ENCODE measurements at places on chromosomes 11 and 22.

- DNase-seq: no peak
Observed at GRCh38 chr11:29125606-29126005, 891.2 kb downstream of the KCNA4 start.

GRCh38 chr11:45224766-45225165 lies 61.4 kb downstream of the SYT13 start:
- no peak for DNase-seq

- DNase-seq: no peak
Observed at GRCh38 chr11:132901638-132902471, 630.4 kb downstream of the OPCML start.

- DNase-seq: no peak
Observed at GRCh38 chr11:128587415-128587814, at the start of gene ETS1. Gene ETS1, minus strand, starts transcription at chr11:128587558. Its CDS starts 14,428 bp downstream, at chr11:128573130.

DNA sequence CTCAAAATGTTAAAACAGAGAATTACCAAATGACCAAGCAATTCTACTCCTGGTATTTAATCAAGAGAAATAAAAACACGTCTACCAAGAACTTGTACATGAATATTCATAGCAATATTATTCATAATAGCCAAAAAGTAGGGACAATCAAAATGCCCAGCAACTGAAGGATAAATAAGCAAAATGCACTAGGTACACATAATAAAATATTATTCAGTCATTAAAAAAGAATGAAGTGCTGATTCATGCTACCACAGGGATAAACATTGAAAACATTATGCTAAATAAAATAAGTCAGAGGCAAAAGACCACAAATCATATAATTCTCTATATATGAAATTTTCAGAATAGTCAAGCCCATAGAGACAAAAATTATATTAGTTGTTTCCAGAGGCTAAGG lies 24.8 kb downstream of the ARHGAP32 start:
- no peak for DNase-seq

DNA sequence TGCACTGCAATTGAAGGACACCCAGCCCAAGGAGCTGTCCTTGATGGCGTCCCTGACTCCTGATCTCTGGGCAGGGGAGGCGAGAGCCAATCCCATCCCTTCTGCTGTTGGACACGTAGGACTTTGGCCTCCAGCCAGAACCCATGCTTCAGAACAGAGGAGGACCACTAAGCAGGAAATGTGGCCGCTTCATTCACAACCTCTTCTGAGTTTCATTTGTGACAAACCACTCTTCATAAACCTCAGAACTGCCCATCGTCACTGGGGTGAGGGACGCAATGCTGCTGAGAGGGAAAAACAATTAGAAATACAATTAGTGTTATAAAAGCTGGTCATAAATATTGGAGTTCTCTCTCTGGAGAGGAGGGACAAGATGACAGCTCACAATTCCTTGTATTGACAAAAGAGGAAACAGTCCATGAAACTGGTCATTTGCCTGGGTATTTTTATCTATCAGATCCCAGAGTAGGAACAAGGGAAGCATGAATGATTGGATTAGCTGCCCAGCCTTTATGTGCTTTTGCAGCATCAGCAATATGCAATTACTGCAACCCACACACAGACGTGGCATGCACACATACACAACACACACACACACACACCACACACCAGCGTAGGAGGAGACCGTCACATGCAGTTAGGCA lies 216.5 kb upstream of the CADM1 start:
- DNase-seq: no peak

DNA sequence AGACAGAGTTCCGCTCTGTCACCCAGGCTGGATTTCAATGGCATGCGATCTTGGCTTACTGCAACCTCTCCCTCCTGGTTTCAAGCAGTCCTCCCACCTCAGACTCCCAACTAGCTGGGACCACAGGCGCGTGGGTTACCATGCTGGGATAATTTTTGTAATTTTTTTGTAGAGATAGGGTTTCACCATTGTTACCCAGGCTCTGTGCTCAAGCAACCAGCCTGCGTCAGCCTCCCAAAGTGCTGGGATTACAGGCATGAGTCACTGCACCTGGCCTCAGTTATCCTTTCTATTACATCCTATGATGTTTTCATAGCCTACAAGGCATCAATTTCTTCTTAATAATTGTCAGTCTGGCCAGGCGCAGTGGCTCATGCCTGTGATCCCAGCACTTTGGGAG lies 36.5 kb downstream of the LRRC74B start:
- DNase-seq: no peak

GRCh38 chr22:48800036-48800885 lies 1027.4 kb downstream of the BRD1 start:
- DNase-seq: no peak

GRCh38 chr11:1041936-1042608 lies 5.6 kb upstream of the MUC6 start:
- DNase-seq: no peak

- no peak for DNase-seq
Observed at GRCh38 chr11:76656050-76656531, 14.5 kb downstream of the LRRC32 start.

GRCh38 chr22:37282385-37282677 lies at the start of gene CYTH4:
Gene CYTH4, plus strand, starts transcription at chr22:37282508. Its CDS starts 62 bp downstream, at chr22:37282570.
- peak; percentile 61 for DNase-seq

DNA sequence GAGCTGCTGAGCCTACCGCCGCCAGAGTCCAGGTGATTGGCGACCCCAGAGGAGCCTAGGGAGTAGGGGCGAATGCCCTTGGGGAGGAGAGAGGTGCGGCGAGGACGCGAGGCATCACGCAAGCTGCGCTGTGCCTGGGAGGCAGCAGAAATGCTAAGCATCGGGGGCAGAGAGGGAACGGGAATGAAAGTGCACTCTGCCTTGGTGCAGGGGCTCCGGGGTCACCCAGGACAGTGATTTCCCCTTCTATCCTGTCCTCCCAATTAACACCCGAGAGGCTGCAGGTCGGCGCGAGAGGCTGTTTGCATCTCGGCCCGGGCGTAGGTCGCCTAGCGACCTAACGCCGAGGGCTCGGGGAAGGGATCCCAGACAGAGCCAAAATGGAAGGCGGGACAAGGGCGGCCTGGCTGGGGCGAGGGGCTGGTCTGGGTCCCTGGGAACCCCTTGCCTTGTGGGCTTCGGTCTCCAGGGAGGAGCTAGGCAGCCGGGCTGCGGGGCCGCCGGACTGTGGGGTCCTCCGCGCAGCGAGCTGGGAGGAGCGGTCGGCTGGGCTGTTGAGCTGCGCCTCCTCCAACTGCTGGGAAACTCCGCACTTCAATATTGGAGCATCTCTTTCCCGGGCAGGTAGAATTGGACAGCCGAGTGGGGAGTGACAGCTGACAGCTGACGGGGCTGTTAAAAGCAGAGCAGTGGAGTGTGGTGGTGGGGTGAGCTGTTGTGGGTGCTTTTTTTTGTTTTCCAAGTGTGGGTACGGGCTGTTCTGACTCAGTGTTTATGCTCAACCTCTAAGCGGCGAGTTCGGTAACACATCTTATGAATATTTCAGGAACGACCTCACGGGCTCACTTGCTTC lies 657 bp downstream of the ELMOD1 start:
- DNase-seq: no peak

GRCh38 chr11:17267576-17267975 lies 9.0 kb upstream of the NUCB2 start:
- no peak for DNase-seq

GRCh38 chr22:24153353-24153752 lies 27.9 kb upstream of the SUSD2 start:
- peak; percentile 11 for DNase-seq

- no peak for DNase-seq
Observed at GRCh38 chr11:134642206-134642605, 230.2 kb upstream of the B3GAT1 start.

DNA sequence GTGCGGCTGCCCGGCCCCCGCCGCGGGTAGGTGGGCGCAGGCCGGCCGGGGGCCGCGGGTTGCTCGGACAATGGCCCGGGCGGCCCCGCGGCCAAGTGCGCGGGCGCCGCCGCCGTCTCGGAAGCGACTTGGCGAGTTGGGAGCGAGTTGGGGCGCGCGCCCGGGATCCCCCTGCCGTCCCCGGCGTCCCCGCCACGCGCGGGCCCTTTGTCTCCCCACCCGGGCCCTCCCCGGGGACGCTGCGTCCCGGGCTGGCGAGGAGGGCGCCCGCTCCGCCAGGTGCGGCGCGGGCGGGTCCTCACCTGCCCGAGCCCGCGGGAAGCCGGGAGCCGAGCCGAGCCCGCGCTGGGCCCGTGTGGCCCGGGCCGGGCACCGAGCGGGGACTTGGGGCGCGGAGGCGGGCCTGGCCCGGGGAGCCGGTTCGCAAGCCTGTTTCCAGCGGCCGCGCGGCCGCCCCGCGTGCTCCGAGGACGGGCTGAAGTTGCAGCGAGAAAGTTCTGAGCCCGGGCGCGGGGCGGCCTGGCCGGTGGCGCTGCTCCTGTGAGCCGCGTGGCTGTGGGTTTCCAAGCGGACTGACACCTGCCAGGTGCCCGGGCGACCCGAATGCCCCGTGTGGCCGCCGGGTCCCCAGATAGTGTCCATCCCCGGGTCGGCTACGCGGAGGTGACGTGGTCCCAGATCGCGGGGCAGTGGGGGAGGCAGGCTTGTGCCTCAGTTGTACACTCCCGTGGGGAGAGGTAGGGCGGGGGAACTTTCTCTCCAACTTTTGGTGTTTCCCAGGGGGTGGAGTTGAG lies 586 bp downstream of the LRP5 start:
- DNase-seq: no peak

- no peak for DNase-seq
Observed at GRCh38 chr11:125513705-125514265, 17.7 kb upstream of the FEZ1 start.

- DNase-seq: no peak
Observed at GRCh38 chr11:75077316-75077715, 19.4 kb downstream of the OR2AT4 start.

- DNase-seq: no peak
Observed at GRCh38 chr11:36098853-36099375, 155.1 kb downstream of the LDLRAD3 start.

GRCh38 chr22:27975381-27976013 lies 56.4 kb upstream of the PITPNB start:
- DNase-seq: no peak

GRCh38 chr11:56624661-56625110 lies 10.0 kb upstream of the OR5M1 start:
- no peak for DNase-seq

- DNase-seq: peak; percentile 14
Observed at GRCh38 chr11:8168485-8169257, at the start of gene RIC3. Gene RIC3, minus strand, starts transcription at chr11:8169025. Its CDS starts 36 bp downstream, at chr11:8168989.

- DNase-seq: no peak
Observed at GRCh38 chr11:27394781-27395228, 31.8 kb upstream of the CCDC34 start.
